Stimulated activated CD8-positive, alpha-beta memory T cell treated with anti-CD3 and anti-CD28 coated beads, Interleukin-7, amount 100 ng/mL, for 1 hour (primary cell): ENCODE measurements at places on chromosomes 3 and 15.

DNA sequence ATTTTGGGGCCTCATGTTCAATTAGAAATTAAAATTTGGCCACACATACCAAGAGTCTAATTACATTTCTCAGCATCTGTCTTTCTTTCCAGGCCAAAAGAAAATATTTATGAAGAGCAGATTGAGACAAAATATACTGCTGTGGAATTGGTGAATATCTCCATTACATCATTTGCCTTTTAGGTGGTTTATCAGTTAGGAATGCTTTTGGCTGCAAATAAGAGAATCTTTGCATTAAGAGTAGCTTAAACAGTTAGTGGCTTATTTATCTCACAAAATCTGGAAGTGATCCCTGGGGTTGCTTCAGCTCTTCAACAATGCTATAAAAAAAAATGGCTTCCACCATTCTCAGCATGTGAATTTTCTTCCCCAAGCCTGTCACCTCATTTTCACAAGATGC, 308.7 kb downstream of the MAGI1 start:
- no peak for DNase-seq

GRCh38 chr3:197406266-197406665, 107.9 kb upstream of the DLG1 start:
- DNase-seq, result no peak

DNA sequence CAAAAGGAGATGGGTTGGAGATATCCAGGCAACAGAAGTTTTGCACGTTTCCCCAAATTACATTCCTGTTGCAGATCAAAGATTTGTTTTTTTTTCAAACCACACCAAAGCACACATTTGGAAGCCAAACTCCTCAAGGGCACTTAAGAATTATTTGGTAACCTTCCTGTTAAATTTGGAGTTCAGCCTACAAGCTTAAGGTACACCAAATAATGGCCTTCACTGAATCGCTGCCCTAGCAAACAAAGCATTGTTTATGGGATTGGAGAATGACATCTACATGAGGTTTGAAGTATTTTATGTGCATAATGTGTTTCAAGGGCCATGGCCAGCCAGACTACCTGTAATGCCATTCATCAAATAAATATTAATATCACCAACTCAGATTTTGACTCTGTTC, 357.9 kb downstream of the RORA start:
- DNase-seq, result no peak

DNA sequence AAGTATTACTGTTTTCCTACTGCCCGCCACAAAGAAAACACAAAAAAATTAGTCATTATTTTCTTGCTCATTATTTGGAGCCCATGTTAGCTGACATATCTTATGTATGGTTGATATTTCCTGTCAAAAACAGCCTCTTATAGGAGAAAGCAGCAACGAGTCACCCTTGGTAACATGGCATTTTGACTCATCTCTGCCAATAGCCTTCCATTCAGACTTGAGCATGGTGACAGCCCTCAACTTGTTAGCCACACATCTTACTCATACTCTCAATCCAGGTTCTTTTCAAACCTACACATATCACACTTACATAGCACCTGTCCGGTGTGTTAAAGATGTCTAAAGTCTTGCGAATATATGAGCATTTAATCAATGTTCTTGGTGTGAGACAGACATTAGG, 109.4 kb upstream of the SAMMSON start:
- no peak for DNase-seq

DNA sequence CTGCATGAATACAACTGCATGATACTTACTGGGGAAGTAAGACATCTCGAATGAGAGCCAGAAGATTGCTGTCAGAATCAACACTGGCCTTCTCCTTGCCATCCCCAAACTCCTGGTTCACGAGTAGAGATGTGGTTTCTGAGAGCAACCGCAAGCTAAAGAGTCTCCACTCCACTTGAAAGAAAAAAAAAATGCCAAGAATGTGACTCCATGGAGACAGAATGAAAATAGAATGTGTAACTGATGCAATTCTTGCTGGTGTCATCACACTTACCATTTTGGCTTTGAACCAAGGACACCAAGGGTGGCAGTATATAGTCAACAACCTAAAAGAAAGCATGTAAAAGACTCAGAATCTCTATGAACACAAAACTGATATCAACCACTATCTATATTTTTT, 280.4 kb downstream of the ULK4 start:
- no peak for DNase-seq

- DNase-seq, result no peak
Measured at GRCh38 chr3:183247011-183247589, 6.0 kb upstream of the B3GNT5 start.

- no peak for DNase-seq
Measured at GRCh38 chr15:78343276-78344060, 3.3 kb downstream of the CRABP1 start.

- DNase-seq, result no peak
Measured at GRCh38 chr3:141059816-141060215, 8.7 kb downstream of the SPSB4 start.

DNA sequence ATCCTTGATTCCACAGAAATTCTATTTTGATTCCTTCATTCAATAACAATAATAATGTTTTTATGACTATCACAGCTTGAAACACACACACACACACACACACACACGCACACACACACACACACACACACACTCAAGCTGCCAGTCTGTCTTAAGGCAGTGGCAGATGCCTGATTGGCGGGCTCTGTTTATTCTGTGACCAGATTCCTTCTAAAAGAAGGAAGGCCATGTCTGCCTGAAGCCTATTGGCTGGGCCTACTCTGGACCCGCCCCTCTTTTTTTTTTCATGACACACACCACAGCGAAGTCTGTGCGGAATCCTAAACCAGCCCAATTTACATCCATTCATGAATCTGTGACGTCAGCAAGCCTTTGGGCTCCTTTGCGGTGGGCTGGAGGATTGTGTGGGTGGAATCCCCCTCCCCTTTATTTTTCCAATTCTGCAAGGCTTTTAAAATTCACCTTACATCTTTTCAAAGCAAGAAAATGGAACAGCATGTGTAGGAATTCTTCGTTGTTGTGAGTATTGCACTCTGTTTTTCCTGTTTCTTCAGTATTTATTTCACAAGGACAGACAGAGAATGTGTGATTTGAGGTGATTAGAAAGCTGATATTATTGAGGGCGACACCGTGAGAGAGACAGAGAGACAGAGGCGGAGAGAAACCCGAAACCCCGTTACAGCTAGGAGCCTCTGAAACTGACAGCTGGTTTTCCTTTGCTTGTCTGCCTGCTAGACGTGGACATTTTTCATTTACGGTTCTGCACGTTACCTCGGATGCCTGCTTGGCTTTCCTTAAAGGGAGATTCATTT, at the start of gene MAP3K13:
TSS of gene MAP3K13 (plus strand) at position 287 of the 812 bp plus-strand sequence. CDS start 65,446 bp downstream, outside the sequence.
- no peak for DNase-seq

DNA sequence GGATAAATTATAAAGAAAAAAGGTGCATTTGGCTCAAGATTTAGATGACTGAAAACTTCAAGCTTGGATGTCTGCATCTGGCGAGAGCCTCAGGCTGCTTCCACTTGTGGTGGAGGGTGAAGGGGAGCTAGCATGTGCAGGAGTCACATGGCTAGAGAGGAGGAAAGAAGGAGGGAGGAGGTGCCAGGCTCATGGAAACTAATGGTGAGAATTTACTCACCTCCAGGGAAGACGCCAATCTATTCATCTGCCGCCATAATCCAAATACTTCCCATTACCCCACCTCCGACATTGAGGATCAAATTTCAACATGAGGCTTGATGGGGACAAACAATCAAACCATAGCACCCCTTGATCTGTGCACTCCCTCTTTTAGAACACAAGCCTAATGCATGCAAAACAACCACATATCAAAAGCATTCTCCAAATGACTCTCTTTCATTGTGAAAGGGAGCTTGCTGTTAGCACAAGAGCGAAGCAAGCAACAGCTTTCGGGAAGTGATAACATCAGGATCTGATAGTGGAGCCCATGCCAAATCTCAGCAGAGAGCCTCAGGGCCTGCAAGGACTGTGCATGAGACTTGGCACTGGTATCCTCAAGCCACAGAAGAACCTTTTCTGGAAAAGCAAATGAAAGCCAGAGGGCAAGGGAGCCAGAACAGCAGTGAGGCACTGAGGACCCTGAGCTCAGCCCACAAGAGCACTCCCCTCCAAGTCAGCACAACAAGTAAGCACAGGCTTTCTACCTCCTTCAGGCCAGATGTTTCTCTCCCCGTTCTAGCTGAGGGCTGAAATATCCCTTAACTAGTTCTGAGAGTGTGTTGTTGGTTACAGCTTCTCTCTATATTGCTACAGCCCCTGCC, 50.2 kb upstream of the THBS1 start:
- no peak for DNase-seq

GRCh38 chr15:23401627-23402026, 45.4 kb downstream of the GOLGA6L2 start:
- no peak for DNase-seq
